Right cardiac atrium (tissue), 5 donors: ENCODE measurements at places on chromosomes 4 and X.

DNA sequence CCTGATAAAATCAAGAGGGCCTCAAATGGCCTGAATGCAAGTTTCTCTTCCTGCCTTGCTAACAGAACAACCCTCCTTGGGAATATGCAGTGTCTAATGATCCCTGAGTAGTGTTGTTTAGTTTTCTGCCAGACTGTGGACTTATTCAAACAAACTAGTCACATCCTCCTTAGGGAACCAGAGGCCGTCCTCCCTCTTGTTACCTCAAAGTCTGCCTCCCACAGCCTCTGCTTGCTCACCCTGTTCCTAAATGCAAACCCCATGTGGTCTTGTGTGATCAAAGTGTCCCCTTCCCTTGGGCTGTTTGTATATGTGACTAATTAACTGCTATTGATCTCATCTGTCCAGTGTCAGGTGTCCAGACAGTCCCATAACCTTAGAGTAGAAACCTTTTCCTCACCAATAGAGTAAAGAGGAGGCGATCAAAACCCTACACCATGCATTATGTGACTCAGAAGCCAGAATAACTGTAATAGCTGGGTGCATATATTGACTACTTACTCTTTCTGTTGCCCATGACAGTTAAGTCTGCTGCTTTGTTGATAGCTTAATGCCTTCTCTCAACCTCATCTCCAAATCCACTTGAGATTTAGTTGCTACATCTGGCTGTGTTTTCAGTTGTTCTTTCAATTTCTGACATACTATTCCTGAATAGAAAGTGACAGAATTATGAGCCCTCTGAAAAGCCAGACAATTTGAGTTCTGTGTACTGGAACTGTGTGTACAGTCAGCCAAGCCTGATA, 473.0 kb upstream of the NWD2 start:
- DNase-seq, result no peak

- DNase-seq, result no peak
These were observed 40.2 kb downstream of the KDM5C start for GRCh38 chrX:53184836-53185235.

- no peak for DNase-seq
These were observed 84.3 kb downstream of the NBDY start for GRCh38 chrX:56813318-56813837.

DNA sequence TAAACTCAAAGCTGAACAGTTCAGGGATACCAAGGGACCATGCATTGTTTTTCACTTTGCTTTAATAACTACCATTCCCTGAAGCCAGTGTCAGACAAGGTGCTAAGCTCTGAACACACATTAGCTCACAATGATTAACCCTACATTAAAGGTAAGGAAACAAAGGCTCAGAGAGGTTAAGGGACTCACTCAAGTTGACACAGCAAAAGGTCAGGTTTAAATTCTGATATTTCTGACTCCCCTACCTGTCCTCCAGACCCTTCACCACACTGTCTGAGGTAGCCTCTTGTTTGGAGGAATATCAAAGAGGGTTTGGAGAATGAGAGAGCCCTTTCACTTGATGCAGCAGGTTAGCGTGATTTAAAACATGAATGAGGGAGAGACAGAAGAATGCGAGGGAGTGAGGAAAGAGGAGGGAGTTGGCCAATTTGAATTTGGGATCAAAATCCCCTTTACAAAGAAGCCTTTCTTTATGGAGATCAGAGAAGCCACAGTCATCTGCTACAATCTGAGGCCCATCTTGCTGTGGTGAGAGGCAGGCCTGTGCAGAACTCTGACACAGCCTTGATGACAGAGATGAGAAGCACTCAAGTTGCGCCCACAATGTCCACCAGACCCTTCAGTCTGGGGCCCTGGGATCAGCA, 103.5 kb downstream of the FHDC1 start:
- no peak for DNase-seq

GRCh38 chrX:82163701-82164100, 961.8 kb downstream of the SH3BGRL start:
- DNase-seq, result no peak

- DNase-seq, result no peak
These were observed 325.3 kb downstream of the AFF2 start for GRCh38 chrX:148825696-148826095.

GRCh38 chrX:141975839-141976238, 72.1 kb downstream of the MAGEC1 start:
- no peak for DNase-seq
